NCI-H2171 (cell line): ENCODE measurements at places on chromosomes 2 and 18.

DNA sequence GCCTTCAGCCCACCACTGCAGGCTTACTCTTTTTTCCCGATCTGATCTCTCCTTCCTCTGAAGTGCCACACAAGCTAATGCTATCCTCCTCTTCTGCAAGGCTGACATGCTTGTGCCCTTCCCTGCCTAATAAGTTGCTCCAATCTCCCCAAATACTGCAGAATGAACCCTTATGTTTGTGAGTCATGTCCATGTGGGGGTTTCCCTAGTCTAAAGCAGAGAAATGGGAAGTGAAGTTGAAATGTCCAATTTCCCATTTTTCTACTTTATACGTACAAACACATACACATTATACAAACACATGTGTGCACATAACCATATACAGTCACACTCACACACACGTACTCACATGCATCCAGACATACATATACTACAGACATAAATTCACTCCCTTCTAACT lies 288.1 kb upstream of the CELF4 start:
- DNase-seq: no peak

DNA sequence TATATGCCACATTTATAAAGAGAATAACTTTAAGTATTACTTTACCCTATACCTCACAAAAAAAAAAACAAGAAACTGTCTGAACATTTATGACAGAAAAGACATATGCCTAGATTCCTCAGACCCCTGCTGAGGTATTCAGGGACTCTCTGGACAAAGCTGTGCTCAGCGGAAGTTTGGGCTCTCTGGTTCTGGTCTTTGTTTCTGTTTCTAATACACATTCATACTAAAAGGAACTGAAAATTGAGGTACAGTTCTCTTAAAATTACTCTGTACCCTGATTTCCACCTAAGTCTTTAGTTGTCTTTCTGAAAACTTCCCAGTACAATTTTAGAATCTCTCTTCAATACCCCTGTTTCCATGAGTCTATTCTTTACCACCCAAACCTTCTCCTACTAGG lies 160.3 kb downstream of the IKZF2 start:
- no peak for DNase-seq

DNA sequence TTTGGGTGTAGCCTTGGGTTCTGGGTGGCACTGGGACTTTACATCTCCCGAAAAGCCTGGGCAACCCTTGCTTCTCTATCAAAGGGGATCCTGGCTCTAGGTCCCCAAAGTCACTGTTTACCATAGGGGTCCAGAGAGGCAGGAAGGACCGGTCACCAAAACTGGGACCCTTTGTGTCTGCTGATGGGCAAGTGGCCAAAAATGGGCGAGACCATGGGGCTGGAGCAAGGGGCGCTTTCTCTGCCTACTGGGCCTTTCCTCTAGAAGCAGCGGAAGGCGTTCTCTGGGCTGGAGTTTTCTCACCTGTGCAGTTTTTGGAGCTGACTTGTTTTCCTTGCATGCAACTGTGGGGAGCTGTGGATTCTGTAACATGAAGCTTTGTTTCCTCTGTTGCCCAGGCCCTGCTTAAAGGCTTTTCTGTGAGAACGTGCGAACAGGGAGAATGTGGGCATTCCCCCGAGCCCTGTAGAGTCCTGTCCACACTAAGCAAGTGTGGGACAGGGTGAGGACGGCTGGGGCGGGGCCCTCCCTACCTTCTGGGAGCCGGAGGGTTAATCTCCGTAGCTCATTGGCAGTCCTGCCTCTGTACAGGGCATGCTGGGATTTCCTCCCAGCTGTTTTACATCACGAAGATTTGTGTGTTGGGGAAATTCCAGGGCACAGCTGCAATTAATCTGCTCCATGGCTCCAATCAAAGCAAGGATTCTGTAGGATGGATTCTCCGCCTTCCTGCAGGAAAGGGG lies 50.2 kb downstream of the TGOLN2 start:
- DNase-seq: no peak

DNA sequence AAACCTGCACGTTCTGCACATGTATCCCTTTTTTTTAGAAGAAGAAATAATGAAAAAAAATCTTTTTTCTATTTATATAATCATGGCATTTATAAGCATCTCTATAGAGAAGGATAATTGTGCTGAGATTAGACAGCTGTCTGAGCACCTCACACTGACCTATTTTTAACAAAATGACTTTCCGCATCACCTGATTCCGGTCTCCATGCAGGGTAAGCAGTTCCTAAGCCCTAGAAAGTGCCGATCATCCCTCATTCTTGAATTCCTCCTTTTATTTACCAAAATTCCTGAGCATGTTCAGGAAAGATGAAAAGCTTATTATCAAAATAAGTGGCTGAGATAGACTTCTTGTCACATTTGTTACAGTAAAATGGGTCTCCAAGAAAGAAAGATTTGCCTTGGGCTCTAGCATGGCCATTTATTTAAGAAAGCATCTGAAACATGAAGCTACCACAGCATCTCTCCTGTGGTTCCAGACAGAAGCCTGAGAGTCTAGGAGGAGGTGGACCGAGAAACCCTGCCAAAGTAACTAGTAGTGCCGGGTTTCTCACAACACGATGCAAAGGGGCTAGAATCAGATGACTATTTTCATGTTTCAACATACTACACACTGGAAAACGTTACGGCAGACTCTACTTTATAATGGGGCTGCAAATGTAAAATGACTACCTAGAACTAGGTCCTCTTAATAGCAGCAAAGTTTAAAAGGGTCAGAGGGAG lies 670 bp downstream of the GKN1 start:
- DNase-seq: no peak

DNA sequence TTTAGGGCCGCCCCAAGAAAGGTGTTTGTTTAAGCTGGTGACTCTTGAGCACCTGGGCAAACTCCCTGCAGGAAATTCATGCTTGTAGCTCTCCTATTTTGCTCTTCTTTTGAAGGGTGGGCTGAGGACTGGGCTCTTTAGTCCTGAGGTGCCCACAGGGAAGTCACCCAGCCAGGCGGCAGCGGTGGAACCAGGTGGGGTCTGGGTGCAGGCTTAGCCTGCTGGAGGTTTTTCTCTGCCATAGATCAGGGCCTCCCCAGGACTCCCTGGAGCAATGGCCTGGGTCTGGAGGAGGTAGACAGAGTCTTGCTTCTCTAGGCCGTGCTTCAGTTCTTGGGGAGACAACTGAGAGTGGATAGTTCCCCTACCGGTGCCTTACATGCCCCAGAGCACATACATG lies 99.9 kb downstream of the CLIP4 start:
- no peak for DNase-seq

- DNase-seq: no peak
Measured at GRCh38 chr2:195756218-195756942, 99.4 kb downstream of the SLC39A10 start.

DNA sequence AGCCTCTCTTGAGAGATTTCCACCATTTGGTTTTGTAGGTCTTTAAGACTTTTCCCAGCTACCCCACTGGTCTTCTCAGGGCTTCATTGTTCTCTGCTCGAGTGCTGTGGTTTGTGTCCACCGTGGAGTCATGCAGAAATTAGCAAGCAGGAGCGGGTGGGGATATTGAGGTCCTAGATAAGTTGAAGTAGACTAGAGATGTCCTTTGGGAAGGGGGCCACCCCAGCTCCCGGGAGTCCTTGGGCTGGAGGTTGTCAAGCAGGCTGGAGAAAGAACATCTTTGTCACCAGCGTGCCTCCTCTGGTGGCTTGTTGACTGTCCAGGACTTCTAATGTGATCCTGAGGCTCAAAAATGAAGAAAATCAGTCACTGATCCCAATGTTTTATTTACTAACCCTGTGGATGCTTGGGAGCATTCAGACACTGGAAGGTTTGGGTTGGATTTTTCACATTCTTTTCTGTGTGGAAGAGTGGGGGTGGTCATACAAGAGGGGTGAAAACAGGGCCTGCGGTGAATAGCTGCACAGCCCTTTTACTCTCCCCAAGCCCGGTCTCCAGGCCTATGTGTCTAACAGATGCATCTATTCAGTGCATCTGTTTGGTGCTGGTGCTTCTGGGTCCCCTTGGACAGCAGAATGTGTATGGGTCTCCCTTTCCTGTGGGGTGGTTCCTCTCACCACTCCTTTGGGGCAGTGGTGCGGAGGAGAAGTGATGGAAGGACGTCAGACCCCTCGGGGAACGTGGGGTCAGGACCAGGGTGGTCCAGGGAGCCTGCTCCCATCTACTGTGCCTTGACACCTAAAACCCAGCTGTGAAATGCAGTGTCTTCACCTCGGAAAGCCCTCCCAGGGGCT lies 208.1 kb downstream of the KLHL29 start:
- DNase-seq: no peak

DNA sequence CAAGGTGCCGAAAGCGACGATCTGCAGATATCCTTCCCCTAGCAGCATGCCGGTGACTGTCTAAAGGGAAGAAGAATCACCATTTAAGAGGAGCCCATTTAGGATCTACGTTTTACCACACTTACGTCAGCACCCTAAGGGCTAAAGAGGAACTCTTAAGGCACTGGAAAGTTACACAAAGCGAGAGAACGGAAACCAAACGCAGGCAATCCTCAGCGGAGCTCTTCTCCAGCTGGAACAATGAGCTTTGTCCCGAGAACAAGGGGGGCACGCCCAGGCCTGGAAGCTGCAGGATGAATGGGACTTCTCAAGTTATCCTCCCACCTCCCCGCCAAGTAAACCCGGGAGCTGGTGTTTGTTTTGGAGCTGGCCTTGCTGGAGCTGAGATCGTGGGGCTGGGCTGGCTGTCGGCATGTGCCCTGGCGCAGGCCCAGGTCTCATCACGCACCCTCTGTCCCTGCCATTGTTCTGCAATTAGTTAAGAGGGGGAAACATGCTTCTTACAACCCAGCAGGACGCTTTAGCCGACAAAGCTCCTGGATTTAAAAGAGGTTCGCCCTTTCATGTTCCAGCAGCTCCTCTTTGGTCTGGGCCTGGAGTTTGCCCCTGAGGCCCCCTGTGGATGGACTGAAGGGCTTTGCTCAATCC lies 36.4 kb downstream of the PXDN start:
- peak; percentile 62 for DNase-seq

DNA sequence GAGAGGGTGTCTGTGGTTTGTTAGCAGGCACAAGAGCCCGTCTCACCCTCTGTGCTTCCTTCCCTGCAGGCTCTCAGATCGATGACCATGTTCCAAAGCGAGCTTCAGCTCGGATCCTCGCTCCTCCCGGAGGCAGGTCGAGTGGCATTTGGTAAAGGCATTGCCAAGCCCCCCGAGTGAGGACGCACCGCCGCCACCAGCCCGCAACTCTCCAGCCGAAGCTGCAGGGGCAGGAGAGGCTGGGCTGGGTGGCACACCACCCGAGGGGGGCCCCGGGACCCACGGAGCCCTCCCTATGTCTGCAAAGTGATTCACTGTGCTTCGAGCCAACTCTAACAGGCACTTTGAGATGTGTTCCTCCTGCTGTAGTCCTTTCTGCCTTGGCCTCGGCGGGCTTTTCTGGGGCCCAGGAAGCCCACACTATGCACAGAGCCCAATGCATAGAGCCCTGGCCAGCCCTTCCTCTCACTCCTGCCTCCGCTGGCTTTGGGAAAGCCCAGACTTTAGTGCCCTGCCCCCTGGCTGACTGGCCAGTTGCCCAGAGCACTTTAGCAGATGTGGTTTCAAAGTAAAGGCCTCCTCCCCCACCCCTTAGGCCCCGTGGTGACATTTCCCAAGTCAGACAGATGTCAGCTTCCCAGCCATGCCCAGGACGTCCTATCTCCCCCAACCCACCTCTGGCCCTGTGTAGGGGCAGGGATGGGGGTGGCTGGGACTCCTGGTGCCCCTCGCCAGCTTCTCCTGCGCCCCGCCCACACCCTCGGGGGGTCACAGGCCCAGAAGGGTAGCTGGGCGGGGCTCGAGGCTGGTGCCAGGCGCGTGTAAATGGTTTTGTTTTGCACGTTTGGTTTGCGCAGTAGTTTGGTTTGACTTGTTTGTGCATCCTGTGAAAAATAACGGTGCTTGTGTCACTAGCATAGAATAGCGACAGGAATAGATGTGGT lies 23.3 kb upstream of the MAPRE3 start:
- DNase-seq: no peak

DNA sequence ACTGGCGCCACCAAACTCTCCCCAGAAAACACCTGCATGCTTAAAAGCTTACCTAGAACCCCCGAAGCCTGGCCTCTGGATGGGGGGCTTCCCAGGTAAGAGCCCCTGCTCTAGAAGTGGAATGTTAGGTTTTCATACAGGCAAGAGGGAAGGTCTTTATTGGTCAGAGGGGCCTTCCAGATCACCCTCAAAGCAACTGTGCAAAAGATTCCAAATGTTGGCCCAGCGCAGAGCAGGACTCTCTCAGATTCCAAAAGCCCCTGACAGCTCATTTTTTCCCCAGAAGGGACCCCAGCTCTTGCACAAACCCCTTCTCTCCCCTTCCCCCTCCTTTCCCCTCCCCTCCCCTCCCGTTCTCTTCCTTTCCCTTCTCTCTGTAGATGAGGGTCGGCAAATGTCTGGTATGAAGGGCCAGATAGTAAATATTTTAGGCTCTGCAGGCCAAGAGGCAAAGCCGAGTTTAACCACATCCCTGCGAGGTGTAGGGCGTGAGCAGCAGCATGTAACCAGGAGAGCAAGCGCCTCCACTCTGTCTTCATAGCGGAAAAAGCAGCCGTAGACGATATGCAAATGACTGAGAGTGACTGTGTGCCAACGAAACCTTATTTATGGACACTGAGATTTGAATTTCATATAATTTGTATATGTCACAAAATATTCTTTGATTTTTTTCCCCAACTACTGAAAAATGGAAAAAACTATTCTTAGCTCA lies 116.9 kb downstream of the SMAD7 start:
- no peak for DNase-seq

GRCh38 chr2:235005603-235006259 lies 53.9 kb downstream of the SH3BP4 start:
- no peak for DNase-seq

- no peak for DNase-seq
Measured at GRCh38 chr2:119208791-119209203, 14.8 kb upstream of the STEAP3 start.

DNA sequence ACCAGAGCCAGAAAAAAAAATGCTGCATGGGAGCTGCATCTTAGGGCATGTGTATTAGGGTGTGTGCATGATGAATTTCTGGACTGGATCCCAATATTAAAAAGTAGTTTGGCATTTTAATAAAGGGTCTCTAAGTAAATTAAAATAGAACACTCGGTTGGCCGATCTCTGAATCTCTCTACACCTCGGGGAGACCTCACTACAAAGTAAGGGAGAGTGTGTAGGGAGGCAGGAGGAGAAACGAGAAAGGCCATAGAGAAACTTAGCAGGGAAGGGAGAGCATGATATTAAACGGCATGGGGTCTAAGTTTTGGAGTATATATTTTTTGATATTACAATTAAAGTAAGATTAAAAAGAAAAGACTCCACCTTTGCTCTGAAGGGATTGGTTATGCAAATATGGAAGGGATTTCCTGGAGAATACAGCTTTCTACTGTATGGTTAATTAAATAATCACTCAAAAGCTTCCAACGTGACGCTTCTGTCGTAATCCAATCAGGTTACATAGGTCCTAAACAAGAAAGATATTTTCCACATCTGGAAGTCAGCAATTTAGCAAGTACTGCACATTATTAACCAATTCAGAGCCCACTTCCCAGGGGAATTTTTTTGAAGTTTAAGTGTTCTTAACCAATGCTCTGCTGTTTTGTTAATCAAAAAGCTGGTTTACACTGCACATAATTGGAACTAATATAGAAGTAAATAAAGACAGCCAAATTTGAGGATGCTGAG lies 1.0 kb upstream of the ZEB2 start:
- DNase-seq: no peak
